Activated CD8-positive, alpha-beta memory T cell treated with anti-CD3 and anti-CD28 coated beads for 1 hour (primary cell): ENCODE measurements at places on chromosomes 3 and 15.

- no peak for DNase-seq
Observed at GRCh38 chr3:82376883-82377282, 615.4 kb upstream of the GBE1 start.

DNA sequence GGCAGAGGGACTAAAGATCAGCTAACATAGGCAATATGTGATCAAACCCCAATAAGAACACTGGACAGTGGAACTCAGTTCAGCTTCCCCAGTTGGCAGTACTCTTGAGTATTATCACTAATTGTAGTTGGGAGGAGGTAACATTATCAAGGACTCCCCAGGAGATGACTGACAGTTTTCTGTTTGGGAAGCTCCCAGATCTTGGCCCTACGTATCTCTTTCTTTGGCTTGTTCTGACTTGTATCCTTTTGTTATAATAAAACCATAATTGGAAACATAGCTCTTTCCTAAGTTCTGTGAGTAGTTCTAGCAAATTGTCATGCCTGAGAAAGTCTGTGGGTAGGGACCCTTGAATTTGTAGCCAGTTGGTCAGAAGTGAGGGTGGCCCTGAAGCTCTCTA lies 316.4 kb downstream of the ZNF621 start:
- DNase-seq, result no peak

DNA sequence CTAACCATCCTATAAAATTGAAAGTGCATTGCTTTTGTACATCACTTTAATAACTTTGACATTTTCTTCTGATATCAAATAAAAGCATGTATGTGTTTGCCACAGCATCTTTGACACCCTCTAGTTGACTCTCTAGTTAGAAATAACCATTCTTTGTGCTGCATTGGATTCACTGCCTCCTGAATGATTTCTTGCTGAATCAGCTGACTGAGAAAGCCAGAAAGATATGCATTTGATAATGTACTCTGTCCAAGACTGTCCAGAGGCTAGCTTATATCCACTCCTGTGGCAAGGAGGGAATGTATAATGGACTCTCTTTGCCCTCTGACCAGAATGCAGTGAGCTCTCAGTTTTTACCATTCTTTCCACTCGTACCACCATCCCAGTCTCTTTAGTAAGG lies 6.2 kb downstream of the RAB11A start:
- no peak for DNase-seq

DNA sequence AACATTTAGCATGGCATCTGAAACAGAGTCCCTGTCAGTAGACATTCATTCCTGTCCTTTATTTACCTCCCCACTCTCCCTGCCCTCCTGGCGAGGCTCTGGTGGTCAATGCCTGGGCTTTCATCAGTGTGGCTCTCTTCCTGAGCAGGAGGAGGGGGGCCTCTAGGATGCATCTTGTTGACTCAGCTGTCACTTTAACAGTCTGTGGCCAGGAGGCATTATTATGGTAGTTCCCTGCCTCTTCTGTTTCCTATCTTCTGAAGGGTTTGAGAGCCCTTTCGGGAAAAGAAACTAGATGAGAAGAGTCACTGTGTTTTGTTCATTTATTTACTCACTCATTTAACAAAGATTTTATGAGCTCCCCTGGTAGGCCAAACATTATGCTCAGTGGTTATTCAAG lies 2.4 kb upstream of the PPP1R14D start:
- no peak for DNase-seq

DNA sequence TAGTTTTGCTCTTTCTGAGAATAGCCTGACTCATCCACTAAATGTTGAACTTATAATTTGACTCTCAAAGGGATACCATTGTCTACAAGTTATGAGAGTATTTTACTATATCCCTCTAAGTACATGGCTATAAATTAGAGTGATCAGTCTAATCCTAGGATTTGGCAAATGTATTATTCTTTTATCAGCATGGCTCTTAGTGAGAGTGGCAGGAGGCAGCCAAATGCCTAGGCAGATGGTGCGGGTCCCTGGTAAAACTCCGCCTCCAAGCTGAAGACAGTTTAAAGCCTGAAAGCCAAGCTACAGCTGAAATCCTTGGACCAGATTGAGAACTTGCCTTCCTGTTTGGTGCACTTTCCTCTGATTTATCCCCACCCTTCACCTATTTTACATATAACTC lies 631.8 kb downstream of the SQOR start:
- no peak for DNase-seq

DNA sequence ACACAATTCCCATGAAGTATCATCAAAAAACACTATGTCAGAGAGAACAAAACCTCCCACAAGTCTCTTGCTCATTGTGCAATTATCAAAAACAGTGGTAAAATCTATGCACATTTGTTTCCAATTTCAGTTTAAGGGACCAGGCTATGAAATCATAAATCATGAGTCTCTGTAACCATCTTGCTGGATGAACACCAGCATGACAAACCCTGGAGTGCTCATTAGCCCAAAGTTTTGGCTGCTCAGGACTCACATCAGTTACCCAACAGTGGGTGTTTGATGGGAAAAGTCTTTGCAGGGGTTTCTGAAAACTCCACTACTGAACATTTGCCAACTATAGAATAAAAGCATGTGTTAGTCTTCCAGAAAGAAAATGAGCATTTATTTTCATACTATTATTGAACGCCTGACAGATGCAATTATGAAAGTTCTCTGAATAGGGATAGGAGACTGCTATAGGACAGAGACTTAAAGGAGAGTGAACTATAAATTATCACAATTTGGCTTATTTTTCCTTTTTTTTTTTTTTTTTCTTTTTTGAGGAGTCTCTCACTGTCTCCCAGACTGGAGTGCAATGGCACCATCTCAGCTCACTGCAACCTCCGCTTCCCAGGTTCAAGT lies 240.8 kb upstream of the KCNMB2 start:
- no peak for DNase-seq

DNA sequence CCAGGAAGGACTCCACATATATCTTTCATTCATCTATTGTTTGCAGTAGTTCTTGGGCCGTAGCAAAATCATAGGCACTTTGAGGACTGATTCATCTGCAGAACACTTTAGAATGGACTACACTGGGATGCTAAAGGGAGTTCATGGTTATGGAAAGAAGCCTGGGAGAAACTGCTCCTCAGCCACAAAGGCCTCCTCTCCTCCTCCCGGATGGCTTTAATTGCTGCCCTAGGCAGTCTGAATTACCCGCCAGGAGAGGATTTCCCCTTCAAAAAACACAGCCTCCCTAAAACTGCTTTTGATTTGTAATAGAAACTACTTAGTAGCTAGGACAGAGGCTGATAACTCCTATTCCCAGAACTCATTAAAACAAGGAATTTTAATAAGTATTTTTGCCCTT lies 4.6 kb downstream of the TMEM266 start:
- no peak for DNase-seq

- no peak for DNase-seq
Observed at GRCh38 chr15:97684249-97684648, 276.3 kb upstream of the ARRDC4 start.

- DNase-seq, result no peak
Observed at GRCh38 chr3:186162221-186162620, 53.3 kb upstream of the ETV5 start.

- peak; percentile 36 for DNase-seq
Observed at GRCh38 chr3:45929042-45929679, 14.1 kb upstream of the CXCR6 start.

DNA sequence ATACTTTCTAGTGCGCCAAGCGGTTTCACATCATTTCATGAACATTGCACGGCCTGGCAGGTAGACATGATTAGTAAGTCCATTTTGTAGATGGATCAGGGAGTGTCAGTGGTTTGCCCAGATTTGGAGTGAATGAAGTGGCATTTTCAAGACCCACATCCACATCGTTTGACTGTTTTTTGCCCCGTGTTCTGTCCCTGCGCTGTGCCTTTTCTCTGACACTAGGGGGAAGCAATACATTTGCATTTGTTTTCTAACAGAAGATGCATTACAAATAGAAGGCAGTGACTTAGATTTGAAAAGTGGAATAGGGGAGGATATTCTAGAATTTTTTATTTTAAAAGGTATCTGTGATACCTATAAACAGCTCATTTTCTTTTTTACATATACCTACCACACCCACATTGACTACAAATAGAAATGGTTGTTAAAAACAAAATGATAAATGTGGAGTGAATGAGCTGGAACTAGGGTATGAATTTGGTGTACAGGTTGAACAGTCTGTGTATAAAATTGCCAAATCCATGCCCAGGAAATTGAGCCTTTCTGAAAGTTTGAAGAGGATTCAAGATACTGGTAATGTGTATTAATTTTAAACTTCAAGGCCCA lies 98.0 kb downstream of the USP13 start:
- DNase-seq, result no peak

GRCh38 chr3:67324554-67324953 lies 326.4 kb downstream of the KBTBD8 start:
- DNase-seq, result no peak

- no peak for DNase-seq
Observed at GRCh38 chr15:80669663-80670273, 25.3 kb upstream of the ABHD17C start.

GRCh38 chr3:127758013-127758412 lies 64.3 kb downstream of the MGLL start:
- no peak for DNase-seq

DNA sequence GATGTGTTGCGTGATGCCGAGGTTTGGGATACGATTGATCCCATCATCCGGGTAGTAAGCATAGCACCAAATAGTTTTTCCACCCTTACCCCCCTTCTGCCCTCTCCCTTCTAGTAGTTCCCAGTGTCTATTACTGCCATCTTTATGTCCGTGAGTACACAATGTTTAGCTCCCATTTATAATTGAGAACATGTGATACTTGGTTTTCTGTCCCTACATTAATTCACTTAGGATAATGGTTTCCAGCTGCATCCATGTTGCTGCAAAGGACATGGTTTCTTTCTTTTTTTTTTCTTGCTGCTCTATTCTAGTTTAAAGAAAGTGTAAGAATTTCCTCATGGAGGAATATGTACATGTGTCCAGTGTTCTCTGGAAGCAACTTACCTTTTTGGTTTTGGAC lies 51.8 kb downstream of the NSUN3 start:
- no peak for DNase-seq

GRCh38 chr3:74489050-74489792 lies 125.2 kb downstream of the CNTN3 start:
- DNase-seq, result no peak

- no peak for DNase-seq
Observed at GRCh38 chr3:78785004-78785403, 982.8 kb downstream of the ROBO1 start.

DNA sequence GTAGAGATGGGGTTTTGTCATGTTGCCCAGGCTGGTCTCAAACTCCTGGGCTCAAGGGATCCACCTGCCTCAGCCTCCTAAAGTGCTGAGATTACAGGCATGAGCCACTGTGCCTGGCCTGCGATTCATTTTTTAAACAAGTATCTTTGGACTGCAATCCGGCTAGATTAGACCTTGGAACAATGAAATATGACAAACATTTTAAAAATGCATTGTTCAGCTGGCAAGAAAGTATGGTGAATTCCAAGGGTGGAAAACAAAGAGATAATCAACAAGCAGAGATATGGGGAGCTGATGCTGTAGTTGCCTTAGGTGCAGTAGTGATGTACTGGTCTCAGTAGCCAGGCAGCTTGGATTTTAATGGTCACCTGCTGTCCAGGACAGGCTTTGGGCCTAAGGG lies 95.8 kb upstream of the GOLGA8J start:
- DNase-seq, result no peak

GRCh38 chr15:81256916-81257315 lies 60.2 kb downstream of the IL16 start:
- DNase-seq, result no peak

- DNase-seq, result no peak
Observed at GRCh38 chr3:133610031-133610430, 36.5 kb downstream of the CDV3 start.

DNA sequence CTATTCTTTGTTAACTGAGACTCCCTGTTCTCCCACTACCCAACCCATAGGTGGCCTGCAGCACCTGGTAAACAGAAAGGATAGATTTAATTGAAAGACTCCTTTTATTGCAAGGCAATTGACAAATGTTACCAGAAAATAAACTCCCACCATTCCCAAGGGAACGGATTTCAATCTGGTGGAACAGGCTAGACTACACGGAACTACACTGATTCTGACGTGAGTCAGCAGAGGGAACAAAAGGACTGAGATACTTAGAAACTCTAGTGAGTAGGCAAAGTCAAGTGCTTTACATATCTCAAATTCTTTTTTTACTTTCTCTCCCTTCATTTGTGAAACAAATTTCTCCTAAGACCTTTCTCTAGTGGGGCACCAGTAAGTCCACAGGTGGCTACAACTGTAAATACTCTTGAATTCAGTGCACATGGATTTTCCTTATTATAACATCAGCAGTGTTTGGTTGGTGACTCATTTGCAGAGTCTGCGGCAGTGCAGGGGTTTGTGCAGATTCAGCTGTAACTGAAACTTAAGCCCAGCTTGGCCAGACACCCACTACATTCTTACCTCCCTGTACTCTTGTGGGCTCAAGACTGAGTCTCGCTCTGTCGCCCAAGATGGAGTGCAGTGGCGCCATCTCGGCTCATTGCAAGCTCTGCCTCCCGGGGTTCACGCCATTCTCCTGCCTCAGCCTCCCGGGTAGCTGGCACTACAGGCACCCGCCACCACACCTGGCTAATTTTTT lies 34.3 kb upstream of the PLSCR2 start:
- DNase-seq, result no peak

DNA sequence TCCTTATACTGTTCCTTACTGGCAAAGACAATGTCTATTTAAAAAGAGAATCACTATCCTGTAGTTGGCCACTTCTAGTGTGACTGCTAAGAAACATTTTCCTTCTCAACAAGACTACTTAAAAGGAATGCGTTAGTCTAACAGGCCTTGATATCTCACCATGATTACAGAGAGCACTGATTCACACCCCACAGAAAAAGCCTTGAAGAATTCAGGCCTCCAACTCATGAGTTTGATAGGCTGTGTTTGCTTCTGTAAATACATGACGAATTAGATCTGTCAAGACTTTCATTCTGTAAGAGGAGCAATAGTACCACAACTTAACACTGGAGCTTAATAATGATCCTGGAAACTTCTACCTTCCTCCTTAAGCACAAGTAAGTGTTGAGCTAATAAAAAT lies 432.8 kb upstream of the NR2F2 start:
- DNase-seq, result no peak

DNA sequence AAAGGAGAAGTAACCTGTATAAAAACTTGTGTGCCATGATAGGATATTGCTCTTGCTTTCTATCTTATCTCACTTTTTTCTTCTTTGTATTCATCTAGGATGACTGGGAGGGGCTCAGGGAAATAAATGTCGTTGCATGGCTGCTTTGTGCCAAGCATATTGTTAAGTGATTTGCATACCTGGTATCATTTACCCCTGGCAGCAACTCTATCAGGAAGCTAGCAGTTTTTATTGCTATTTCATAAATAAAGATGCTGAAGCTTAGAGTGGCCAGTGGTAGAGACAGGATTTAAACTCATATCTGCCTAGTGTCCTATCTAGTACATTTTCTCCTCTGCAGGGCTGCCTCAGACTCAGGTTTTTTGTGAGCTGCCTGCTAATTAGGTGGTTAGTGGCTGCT lies 253.3 kb downstream of the PTPRG start:
- DNase-seq, result no peak

GRCh38 chr3:65508750-65509422 lies 529.8 kb downstream of the MAGI1 start:
- DNase-seq, result no peak
